ENCODE measurements at places on chromosomes 3 and 15.

GRCh38 chr3:71360180-71360579, 223.3 kb downstream of the FOXP1 start:
- no peak for DNase-seq

GRCh38 chr3:42300013-42300412, 34.0 kb upstream of the CCK start:
- no peak for DNase-seq

DNA sequence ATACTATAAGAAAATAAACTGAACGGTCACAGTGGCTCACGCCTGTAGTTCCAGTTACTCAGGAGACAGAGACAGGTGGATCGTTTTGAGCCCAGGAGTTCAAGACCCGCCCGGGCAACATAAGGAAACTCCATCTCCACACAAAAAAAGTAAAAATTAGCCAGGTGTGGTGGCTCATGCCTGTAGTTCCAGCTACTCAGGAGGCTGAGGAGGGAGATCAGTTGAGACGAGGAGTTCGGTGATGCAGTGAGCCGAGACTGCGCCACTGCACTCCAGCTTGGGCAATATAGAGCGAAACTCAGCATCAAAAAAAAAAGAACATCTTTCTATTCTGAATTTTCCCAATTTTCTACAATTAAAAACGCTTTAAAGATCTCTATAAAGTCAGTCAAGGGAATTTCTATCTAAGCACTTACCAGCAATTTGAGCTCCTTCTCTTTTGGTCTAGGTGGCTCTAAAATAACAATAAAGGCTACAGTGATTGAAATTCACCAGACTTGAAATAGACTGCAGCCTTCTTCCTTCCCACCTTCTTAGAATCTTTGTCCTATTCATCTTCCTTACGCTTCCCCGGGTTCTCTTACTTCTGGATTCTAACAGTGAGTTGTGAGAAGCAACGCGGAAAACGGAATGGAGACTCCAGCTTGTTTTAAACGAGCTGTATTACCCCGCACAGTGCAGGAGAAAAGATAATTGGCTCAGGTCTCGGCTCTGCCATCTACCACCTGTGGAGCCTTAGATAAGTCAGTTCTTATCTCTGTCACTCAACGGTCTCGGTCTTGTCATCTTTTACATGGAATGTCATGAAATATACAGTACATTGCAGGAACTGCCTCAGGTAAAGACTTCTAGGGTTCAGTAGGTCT, 812 bp upstream of the SEC62 start:
- no peak for DNase-seq

DNA sequence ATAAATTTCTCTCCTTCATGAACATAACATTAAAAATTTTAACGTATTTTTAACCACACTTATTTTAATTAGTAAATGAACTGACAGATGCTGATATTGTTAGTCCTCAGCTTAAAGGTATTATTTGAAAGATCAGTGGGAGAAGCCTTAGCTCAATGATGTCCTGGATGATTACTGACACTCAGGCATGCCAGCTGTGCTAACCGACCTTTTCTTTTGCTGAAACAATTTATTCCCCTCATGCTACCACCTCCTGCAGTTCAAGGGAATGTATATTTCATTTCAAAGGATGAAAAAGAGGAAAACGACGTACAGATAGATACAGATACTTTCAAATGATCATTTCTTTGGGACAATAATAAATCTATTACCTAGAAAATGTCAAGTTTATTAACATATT, 620.8 kb downstream of the FGF12 start:
- DNase-seq, result no peak

GRCh38 chr3:74651292-74651691, 36.8 kb upstream of the CNTN3 start:
- DNase-seq, result no peak

DNA sequence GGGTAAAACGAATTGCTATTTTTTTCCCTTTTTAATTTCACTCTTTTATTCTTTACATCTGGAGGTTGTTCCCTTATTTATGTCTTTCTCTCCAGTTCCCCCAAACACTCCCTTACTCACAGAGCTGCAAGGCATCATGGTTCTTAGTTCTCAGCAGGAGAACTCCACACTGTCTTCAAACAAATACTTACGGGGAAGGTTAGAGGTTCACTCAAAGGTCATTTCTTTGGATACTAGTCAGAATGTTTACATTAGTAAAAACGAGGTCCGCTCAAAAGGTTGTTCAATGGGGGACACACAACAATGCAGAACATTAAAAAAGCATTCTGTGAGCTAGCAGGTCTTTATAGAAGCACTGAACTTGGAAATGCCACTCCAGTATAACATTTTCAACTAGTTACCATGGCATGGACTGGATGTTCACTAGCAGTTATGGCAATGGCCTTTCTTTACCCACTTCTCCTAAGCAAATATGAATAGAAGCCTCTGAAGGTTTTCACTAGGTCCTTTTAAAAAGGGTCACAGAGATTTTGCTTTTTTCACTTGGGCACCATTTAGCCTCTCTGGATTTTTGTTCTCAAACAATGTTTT, 201.7 kb downstream of the MEIS2 start:
- no peak for DNase-seq

- peak; percentile 39 for DNase-seq
Measured at GRCh38 chr3:49415931-49416601, 3.8 kb downstream of the TCTA start.

- no peak for DNase-seq
Measured at GRCh38 chr3:156583469-156583868, 28.6 kb upstream of the SSR3 start.

- no peak for DNase-seq
Measured at GRCh38 chr15:40844696-40845030, 815 bp downstream of the SPINT1 start.

- DNase-seq, result no peak
Measured at GRCh38 chr3:194139071-194139813, 3.3 kb downstream of the HES1 start.

GRCh38 chr3:194931865-194932264, 246.2 kb downstream of the FAM43A start:
- no peak for DNase-seq

DNA sequence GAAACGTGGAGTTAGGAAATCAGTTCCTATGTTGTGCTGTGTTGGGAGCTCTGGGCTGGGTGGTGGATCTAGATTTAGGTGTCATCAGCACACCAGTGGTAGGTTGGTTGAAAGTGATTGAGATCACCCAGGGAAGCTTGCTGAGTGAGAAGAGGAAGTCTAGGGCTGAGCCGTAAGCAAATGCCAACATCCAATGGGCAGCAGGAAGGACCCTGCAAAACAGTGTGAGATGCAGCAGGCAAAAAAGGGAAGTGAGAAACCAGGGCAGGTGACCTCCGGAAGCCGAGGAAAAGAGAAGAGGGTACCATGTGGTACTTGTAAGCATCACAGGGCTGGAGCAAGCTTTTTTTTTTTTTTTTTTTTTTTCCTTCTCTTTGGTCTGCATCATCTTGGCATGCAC, 15.9 kb upstream of the COPG1 start:
- no peak for DNase-seq

DNA sequence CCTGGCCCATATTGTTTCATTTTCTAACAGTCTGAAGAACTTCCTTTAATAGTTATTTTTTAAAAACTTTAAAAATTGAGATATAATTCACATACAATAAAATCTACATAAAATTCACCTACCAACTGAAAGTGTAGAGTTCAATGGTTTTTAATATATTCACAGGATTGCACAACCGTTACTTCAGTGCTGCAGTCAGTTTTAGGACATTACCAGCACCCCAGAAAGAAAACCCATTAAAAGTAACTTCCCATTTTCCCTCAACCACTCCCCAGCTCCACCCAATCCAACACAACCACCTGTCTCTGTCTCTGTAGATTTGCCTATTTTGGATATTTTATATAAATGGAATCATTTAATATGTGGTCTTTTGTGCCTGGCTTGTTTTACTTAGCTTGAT, 29.6 kb downstream of the MGA start:
- DNase-seq, result no peak

GRCh38 chr15:59028387-59028955, 41.0 kb downstream of the RNF111 start:
- DNase-seq, result no peak

GRCh38 chr3:7193269-7193668, 332.4 kb downstream of the GRM7 start:
- no peak for DNase-seq

DNA sequence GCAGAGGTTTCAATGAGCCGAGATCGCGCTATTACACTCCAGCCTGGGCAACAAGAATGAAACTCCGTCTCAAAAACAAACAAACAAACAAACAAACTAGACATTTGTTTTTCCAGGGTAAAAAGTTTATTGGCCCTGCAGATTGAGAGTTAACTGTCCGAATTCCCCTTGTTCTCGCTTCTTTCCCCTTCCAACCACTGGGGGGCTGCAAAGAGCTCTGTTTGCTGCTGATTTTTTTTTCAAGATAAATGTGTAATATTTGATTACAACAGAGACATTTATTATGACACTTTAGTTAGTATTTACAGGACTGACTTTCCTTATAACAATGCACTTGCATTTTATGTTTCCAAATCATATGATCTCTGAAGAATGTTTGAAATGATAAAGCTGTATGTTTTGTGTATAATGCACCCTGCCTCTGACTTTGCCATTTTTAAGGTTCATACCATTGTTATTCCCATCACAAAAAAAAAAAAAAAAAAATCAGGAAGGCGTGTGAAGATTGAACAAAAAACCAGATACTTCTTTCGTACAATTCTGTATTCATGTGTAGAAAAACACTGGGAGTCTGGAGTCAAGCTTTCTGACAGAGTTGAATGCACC, 2.8 kb downstream of the CLSTN2 start:
- no peak for DNase-seq

DNA sequence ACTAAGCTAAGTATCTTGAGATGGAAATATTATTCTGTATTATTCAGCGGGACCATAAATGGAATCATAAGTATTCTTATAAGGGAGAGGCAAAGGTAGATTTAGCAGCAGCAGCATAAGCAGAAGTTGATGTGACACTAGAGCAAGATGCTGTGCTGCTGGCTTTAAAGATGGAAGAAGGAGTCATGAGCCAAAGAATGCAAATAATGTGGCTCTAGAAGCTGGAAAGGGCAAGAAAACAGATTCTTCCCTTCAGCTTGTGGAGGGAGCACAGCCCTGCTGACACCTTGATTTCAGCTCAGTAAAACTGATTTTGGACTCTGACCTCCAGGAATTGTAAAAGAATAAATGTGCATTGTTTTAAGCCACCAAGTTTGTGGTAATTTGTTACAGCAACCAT, 144.2 kb upstream of the ANKRD28 start:
- no peak for DNase-seq

DNA sequence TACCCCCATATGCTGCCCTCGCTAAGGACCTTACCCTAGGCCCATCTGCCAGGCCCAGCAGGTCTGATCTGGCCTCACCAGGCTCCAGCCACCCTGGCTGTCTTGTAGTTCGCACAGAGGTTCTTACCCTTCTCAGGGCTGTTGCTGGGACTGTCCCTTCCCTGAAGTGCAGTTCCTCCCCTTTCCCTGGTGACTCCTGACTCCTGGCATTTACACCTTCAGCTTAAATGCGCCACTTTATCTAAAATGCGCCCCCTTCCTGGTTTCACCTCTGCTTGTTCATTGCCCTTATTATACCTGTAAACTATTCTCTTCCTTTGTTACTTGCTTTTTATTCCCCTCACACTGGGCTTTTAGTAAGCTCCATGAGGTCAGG, 835 bp upstream of the TTLL3 start:
- DNase-seq, result no peak

DNA sequence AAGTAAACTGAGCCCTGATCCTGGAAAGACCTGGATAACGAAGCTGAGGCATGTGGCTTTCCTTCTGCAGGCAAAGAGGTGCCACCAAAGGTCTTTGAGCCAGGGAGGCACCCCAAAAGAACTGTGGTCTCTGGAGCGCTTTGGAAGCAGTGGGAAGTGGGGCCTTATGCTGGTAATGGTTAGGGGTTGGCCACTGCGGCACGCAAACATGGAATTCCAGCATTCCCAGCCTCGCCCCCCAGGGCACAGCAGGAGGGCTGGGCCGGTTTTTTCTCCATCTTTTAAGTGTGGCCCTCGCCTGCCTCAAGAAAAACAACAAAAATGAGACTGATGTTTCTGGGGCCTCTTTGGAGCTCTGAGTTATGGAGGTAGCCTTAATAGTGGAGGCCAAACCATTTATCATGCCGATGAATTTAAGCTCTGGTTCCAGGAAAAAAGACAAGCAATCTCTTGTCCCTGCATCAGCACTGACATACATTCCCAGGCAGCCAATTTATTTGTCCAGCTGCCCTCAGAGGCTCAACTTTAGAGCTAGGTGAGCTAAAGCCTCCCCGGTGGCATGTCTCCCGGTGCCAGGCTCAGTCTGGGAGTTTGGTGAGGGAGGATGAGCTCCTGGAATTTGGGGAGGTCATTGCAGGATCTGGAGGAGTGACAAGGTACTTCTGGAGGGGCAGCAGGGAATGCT, 109.0 kb downstream of the TLE3 start:
- DNase-seq, result no peak

DNA sequence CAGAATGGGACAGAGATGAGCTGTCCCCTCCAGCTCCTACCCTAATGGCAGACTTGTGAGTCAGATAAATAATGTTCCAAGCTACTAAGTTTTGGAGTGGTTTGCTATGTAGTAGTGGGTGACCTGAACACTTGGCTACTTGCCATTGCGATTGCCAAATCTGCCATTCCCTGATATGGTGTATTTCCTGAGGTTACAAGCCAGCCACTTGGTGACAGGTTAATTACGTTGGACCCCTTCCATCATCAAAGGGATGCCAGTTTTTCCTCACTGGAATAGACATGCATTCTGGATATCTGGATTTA, 33.6 kb downstream of the MORF4L1 start:
- DNase-seq, result no peak

DNA sequence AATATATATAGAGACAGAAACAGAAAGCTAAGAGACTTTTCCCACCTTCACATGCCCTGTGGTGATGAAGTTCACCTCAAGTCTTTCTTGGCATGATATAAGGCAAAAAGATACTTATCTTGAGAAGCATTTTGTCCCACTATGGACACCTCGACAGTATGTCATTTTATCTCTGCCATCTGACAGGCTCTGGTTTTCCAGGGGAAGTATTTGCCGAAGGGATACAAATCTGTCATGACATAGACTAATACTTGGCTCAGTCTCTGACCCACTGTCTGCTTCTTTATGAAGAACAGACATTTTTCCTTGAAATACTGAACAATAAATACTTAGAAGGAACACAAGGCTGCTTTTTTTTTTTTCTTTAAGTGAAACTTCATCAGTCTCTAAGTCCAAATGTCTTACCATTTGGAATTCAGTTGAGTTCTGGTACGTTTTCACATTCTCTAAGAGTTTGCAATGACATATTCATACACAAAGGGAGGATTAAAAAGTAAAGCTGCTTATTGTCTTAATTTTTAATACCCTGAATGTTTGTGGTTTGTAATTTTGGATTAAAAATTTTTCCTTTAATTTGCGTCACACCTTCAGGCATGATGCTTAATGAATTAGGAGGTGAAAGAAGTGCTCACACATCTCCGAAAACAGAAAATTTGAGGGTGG, 87.8 kb upstream of the LMOD3 start:
- no peak for DNase-seq

All from stimulated activated CD4-positive, alpha-beta T cell treated with anti-CD3 and anti-CD28 coated beads, Interleukin-1b, Interleukin-23, amount 100 ng/mL, for 1 hour (primary cell).